ENCODE measurements at places on chromosomes 2 and 18.

GRCh38 chr2:237927135-237927534, 39.7 kb upstream of the UBE2F start:
- DNase-seq, result no peak

- no peak for DNase-seq
These were observed 15.1 kb upstream of the MBOAT2 start for GRCh38 chr2:9018534-9018933.

GRCh38 chr18:4603955-4604354, 148.8 kb upstream of the DLGAP1 start:
- DNase-seq, result no peak

- DNase-seq, result no peak
These were observed 34.2 kb downstream of the SPATS2L start for GRCh38 chr2:200340508-200341224.

GRCh38 chr2:35199298-35199697, 1156.3 kb upstream of the CRIM1 start:
- no peak for DNase-seq

GRCh38 chr2:69300650-69301049, 86.4 kb downstream of the GFPT1 start:
- no peak for DNase-seq

GRCh38 chr2:225428360-225428759, 28.9 kb downstream of the NYAP2 start:
- DNase-seq, result no peak

DNA sequence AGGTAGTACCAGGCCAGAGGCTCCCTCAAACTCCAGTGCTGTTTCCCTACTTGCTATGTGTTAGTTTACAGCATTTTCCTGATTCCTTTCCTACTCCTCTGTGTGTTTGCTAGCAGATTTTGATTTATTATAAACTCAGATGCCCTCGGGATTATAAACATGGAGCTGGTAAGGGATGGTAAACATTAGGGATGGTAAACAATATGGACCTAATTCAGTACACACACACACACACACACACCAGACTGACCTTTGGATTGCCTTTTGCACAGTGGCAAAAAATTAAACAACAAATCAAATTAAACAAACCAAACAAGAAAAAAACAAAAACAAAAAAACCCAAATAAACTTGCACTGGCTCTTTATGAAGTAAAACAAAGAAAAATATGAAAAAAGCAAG, 55.4 kb upstream of the ACVR1 start:
- no peak for DNase-seq

DNA sequence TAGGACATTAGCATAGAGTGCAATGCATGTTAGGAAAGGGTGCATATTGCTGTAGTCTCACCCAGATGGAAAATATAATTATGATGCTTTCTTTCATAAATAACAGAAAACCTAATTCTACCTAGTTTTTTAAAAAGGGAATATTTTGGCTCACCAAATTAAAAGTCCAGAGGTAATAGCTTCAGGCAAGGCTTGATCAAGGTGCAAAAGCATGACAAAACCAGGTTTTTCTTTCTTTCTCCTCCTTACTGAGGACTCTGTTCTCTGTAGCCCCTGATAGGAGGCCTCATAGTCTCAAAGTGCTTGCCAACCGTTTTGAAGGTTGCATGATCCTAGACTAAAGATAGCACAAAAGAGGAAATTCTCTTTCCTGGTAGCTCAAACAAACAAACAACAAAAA, 349.9 kb downstream of the CTNNA2 start:
- no peak for DNase-seq

- DNase-seq, result peak; percentile 37
These were observed 294.5 kb downstream of the PLCL1 start for GRCh38 chr2:198098918-198099317.

DNA sequence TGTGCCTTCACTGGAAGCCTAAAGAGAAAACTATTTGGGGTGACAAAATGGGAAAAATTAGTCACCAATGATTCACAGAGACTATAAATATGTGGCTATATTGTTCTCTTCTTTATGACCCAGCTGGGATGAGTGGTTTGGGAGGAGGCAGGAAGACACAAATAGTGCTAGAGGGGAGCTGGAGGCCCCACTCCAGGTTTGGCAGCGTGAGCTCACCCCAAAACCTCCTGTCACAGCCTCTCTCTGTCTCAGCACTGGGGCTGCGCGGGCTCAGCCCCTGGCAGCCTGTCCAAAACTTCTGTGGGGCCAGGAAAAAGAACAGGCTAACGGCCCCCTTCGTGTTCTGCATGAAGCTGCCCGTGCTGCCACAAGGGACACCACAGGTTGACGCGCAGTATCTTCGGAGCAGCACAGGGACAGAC, 73.2 kb upstream of the LCLAT1 start:
- no peak for DNase-seq

- DNase-seq, result no peak
These were observed 20.5 kb downstream of the ODC1 start for GRCh38 chr2:10427618-10427949.
